ENCODE measurements at places on chromosomes 1 and 21.

GRCh38 chr1:48692235-48692634 is 84.5 kb downstream of the BEND5 start:
- peak; percentile 52 for DNase-seq

DNA sequence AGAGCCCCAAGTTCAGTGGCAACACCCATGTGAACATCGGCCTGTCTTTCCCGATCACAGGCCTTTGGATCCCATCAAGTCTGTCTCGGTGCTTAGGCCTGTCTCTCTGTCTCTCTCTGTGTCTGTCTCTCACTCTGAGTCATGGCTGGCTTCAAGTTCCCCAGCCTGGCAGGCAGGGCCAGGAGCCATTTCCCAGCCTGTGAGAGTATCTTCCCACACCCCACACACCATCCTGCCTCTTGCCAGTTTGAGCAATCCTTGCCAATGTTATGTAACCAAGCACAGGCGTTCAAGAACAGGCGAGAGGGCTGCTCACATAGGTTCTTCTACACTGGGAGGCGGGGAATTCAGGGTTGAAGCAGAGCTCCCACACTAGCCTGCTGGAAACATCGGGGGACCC is 70.0 kb upstream of the TMEM51 start:
- no peak for DNase-seq

DNA sequence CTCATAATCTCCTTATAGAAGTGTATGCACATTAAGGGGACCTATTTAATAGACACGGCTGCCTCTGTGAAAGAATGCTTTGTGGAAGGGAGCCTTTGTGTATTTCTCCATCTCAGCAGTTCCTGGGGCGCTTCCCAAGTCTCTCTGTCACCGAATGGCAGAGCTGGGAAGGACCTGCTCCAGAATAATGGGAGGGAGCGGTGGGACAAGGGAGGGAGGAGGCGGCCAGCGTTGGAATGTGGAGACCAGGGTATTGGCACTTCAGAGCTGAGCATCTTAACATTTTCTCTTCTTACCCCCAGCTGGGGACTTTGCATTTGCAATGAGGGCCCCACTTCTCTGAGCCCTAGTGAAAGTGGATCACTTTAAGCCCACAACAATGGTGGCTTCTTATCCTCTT is 23.9 kb downstream of the CACHD1 start:
- DNase-seq, result no peak

- DNase-seq, result no peak
Measured at GRCh38 chr1:207268337-207268736, 53.1 kb upstream of the CD55 start.

GRCh38 chr1:53966794-53967193 is 20.6 kb downstream of the LRRC42 start:
- no peak for DNase-seq

- no peak for DNase-seq
Measured at GRCh38 chr21:42338729-42339715, 11.8 kb downstream of the TFF2 start.

GRCh38 chr21:29306920-29307319 is 8.2 kb downstream of the BACH1 start:
- DNase-seq, result no peak

DNA sequence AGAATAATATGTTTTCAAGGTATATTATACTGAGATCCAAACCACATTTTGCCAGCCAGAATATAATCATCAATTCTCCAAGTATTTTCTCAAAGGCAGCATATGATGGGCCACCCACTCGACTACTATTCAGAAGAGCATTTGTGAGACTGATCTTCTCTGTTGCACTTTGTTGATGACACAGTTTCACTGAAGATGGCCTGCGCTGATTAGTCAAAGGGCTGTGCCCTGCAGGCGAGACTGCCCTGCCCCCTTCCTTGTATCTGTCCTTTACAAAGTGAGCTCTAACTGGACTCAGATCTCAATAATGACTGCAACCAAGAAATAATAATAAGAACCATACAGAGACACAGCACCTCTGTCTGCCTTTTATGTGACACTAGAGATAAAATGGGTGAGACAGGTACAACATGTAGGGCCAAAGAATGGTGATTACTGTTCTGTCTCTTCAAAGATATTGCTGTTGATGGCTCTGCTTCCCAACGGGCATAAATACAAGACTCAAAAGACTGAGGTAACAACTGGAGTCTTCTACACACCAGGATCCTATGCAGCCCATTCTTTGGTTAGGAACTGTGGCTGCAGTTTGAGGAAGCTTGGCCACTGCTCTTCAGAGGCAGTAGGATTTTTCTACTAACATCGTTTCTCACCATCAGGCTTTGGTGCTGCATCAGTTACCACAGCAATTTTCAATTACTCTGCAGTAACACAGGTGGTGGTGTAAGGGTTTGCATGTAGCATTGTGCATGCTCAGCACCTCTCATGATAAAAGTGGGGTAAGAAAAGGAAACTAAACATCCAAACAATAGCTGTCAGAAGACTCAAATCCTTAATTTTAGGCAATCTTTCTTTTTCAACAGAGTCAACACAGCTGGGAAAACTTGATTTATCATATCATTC is 481.1 kb downstream of the PTBP2 start:
- DNase-seq, result no peak

DNA sequence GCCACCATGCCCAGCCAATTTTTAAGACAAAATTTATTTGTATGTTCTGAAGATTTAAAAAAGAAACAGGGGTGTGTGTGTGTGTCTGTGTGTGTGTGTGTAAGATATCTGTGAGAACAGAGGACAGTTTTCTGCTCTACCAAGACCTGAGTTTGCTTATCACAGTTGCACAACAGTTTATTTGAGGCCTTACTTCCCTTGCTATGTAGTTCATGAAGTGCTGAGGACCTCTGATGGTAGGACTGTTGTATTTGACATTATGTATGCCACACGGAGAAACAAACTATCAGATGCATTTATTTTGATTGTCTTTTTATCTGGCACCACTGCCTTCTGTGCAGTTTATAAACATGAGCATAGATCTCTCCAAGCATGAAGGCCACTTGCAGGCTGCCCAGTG is 355.2 kb downstream of the PBX1 start:
- DNase-seq, result no peak

GRCh38 chr1:180567654-180568053 is 8.9 kb downstream of the OVAAL start:
- no peak for DNase-seq

GRCh38 chr1:31799895-31800673 is 15.7 kb downstream of the SPOCD1 start:
- DNase-seq, result no peak

DNA sequence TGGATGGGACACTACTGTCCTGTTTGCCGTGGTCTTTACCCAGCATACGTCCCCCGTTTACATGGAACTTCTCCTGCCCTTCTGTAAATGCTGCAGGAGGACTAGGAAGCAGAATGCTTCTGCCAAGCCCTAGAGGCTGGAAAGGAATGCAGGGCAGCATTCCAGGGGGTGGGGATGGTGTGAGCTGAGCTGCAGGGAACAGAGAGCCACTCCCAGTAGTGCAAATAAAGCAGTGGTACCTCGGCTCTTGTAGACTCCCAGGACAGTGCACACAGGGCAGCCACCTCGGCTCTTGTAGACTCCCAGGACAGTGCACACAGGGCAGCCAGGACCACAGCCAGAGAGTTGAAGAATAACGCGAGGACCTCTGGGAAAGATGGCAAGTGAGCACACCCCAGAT is 35.4 kb downstream of the PTPRU start:
- DNase-seq, result no peak

DNA sequence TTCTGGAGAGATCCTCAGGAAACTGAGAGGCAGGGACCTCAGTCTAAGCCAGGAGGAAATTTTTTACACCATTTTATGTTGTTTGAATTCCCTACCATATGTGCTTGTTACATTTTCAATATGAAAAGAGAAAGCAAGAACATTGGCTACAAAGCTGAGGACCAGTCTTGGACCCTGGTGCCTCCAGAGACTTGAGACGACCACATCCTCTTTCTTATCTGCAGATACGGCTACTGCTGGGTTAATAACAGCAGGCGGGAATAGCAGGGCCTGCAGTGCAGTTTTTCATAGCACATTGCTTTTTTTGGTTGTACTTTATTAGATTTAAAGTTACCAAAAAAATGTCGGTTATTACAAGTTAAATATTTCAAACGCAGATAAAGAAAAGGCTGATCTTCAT is 3.9 kb downstream of the KDM4A start:
- DNase-seq, result no peak

- DNase-seq, result no peak
Measured at GRCh38 chr1:2299131-2299627, 71.1 kb downstream of the SKI start.

GRCh38 chr1:93798291-93798690 is 80.7 kb downstream of the DNTTIP2 start:
- DNase-seq, result no peak

GRCh38 chr1:222021129-222021528 is 279.2 kb upstream of the DUSP10 start:
- no peak for DNase-seq

- DNase-seq, result peak; percentile 90
Measured at GRCh38 chr1:167715157-167715999, 6.4 kb upstream of the MPZL1 start.

- no peak for DNase-seq
Measured at GRCh38 chr1:203122159-203122558, 5.4 kb upstream of the ADORA1 start.

DNA sequence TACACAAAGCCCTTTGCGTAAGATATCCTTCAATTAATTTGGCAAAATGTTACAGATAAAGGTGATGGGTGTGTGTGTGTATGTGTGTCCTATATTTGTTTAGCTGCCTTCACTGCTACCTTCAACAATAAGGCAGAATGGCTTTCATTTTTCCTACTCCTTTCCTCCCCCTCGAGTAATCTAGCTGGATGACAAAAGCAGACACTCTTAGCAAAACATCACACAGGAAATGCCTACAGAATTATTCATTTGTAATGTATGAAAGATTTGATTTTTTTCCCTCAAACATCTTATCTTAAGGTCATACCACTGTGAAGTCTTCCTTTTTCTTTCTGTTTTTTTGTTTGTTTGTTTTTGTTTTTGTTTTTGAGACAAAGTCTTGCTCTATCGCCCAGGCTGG is 10.6 kb downstream of the PTPN22 start:
- DNase-seq, result no peak

GRCh38 chr1:2430592-2430973 is 18.2 kb upstream of the PEX10 start:
- DNase-seq, result no peak

GRCh38 chr1:228210712-228211530 is 3.1 kb downstream of the OBSCN start:
- peak; percentile 83 for DNase-seq

DNA sequence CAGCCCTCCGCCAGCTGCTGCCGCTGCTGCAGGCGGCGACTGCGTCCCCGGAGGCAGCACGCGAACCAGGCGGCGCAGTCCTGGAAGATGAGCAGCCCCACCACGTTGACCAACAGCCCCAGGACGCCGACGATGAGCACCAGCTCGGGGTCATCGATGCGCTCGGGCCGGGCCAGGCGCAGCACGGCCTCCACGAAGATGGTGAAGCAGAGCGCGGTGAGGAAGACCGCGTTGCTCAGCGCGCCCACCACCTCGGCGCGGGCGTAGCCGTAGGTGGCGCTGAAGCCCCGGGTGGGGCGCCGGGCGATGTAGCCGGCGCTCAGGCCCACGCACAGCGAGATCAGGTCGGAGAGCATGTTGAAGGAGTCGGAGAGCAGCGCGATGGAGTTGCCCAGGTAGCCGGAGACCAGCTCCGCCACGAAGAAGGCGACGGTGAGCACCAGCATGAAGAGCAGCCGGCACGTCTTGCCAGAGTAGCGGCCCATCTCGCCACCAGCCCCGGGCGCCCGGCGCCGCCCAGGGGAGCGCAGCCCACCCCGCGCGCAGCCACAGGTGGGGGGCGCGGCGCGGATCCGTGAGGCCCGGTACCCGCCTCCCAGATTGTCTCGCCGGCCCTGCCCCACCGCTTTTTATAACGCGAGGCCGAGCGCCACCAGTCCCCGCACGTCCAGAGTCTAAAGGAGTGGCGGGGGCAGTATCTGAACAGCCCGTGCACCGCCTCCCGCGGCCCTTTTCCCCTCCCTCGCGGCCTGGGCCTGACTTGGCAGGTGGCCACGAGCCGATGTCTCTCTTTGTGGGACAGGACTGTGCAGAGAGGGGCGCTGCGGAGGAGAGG is at the start of gene SLC30A10:
TSS of gene SLC30A10 (minus strand) at position 602 of the 835 bp plus-strand sequence. CDS start at position 485, 117 bp downstream.
- DNase-seq, result peak; percentile 3

DNA sequence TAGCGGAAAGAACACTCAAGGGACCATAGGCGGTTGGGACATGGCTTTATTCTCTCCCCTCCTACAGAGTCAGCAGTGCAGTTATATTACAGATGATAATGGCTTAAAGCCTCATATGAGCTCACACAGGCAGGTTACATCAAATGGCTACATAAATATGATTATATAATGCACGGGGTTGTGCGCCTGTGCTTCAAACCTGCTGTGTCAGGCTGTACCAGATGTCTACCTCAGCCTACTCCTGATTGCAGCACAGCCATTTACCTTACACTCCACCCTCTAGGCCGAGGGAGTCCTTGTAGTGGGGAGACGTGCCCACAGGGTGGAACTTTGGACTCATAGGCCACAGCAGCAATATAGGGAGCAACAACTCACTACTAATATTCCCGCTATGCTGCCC is 16.4 kb upstream of the TBX19 start:
- DNase-seq, result no peak

DNA sequence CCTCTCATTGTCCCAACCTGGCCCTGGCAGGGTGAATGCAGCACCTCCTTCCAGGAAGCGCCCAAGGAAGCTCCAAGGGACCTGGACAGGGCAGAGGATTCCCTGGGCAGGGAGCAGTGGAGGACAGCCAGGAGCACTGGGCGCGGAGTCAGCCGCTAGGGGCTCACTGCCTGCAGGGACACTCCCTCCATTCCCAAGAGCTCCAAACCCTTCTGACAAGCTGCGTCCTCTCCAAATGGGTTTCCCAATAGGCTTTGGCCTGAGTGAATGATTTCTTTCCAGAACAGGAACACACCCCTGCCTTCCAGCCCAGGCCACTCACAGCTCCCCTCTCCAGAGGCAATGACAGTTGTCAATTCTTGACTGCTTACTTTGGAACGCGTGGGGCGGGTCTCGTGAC is 128.5 kb upstream of the EDN2 start:
- DNase-seq, result no peak

- no peak for DNase-seq
Measured at GRCh38 chr1:14228677-14229076, 369.8 kb upstream of the KAZN start.

- no peak for DNase-seq
Measured at GRCh38 chr1:63739452-63739851, 34.4 kb upstream of the ROR1 start.

DNA sequence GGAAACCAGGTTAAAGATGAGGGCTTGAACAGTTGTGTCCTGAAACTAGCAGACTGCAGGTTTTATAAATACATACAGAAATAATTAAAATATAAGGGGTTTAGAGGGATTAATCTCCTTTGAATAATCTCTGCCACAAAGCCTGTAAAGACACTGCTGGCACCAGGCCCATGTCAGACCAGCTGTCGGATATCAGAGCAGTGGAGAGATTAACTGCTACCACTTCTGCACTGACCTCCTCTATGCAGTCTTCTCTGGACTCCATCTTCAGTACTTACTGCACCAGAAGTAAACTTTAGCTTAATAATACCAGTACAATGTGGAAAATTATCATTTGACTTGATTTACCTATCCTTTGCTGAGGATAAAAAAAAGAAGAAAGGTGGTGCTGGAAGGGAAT is 128.6 kb downstream of the LHX4 start:
- peak; percentile 3 for DNase-seq

GRCh38 chr1:169546087-169546995 is 39.9 kb downstream of the F5 start:
- peak; percentile 35 for DNase-seq

- DNase-seq, result no peak
Measured at GRCh38 chr21:31909153-31910073, 36.6 kb downstream of the HUNK start.

All from head of caudate nucleus (tissue), 42 donors.